Naive thymus-derived CD4-positive, alpha-beta T cell (primary cell): ENCODE measurements at places on chromosomes 2 and 18. TPM values are rescaled to one million over a fixed set of nuclear protein-coding genes. Genes with fewer than 3 reads are reported as not detected.

Gene COL5A2
- 0.98 TPM for total RNA-seq

Gene SCN2A
- not detected for total RNA-seq

Gene WNT10A
- 0.19 TPM in 1 of 2 replicates, not detected in the other for total RNA-seq

Gene DTNB
- 32.8 TPM for total RNA-seq

Gene SERPINB2
- 8.5 TPM for total RNA-seq

DNA sequence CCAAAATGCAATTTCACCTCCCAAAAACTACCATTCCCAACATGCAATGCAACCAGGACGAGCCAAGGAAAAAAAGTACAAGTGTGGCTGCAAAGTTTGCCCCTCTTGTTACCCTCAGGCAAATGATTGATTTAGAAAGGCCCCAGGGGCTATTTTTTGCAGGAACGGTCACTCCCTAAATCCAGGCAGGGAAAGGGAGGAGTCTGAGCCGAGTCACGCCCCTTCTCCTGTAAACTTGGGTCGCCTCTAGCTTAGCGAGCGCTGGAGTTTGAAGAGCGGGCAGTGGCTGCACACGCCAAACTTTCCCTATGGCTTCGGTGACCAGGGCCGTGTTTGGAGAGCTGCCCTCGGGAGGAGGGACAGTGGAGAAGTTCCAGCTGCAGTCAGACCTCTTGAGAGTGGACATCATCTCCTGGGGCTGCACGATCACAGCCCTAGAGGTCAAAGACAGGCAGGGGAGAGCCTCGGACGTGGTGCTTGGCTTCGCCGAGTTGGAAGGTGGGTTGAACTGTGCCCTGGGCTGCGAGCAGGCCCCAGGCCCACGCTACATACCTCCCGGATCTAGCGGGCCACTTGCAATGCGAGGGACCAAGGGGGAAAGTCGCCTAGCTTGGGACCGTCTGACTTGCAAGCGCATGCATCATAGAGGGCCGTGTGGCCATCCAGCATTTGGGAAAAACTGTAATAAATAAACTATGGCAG, at the start of gene GALM:
Gene GALM, plus strand, starts transcription at position 261 of the 702 bp plus-strand sequence. Its CDS starts 48 bp downstream, at position 309.
- no peaks in the 10 kb centered on the region for H3K36me3 ChIP-seq
- peak within 1 kb of the TSS; percentile 75 for H3K27ac ChIP-seq
- no peaks in the 10 kb centered on the region for H3K27me3 ChIP-seq

DNA sequence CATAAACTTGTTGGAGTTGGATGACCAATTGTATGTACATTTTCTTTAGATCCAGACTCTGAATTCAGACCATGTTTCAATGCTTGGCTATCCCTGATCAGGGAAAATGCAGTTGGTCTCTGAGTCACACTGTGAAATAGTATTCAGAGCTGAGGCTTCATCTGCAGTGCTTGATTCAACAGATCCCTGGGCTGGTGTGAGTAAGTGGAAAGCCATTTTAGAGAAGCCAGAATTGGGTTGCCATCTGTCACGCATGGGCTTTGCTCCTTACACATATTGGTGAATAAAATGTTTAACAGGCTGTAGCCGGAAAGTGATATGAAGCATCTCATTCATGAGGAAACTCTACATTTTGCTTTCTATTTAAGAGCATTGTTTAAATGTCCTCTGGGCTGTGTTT, 50.0 kb upstream of the ACYP2 start:
- H3K4me3 ChIP-seq = no peak overlapping the region
- DNase-seq = no peak
- no peaks in the 10 kb centered on the region for H3K4me1 ChIP-seq
- H3K27ac ChIP-seq = no peak overlapping the region
- H3K27me3 ChIP-seq = no peaks in the 10 kb centered on the region

- H3K4me3 ChIP-seq = no peak overlapping the region
- H3K27me3 ChIP-seq = no peaks in the 10 kb centered on the region
- no peaks in the 10 kb centered on the region for H3K4me1 ChIP-seq
- no peak for DNase-seq
Measured at GRCh38 chr2:106020032-106020431, 174.1 kb downstream of the UXS1 start.

DNA sequence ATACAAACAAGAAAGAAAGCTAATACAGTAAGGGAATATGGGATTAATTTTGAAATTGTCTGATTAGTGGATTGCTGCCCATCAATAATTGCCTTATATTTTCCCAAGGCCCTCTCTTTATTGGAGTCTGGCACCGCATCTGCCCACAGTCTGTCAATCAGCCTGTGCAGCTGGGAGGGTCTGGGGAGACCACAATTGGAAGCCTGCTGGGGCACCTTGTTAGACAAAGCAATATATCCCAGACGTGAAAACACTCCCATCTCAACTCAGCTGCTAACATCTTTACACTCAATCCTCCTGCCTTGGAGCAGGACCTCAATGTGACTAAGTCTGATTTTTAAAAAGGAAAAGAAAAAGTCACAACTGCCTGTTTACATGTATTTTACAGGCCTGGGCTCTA, 258.6 kb downstream of the SRBD1 start:
- DNase-seq = no peak
- no peak overlapping the region for H3K4me3 ChIP-seq
- H3K27ac ChIP-seq = no peak overlapping the region
- no peaks in the 10 kb centered on the region for H3K27me3 ChIP-seq

GRCh38 chr2:184402381-184402780, 195.9 kb upstream of the ZNF804A start:
- H3K4me3 ChIP-seq = no peak overlapping the region
- H3K27me3 ChIP-seq = no peaks in the 10 kb centered on the region
- no peaks in the 10 kb centered on the region for H3K4me1 ChIP-seq

DNA sequence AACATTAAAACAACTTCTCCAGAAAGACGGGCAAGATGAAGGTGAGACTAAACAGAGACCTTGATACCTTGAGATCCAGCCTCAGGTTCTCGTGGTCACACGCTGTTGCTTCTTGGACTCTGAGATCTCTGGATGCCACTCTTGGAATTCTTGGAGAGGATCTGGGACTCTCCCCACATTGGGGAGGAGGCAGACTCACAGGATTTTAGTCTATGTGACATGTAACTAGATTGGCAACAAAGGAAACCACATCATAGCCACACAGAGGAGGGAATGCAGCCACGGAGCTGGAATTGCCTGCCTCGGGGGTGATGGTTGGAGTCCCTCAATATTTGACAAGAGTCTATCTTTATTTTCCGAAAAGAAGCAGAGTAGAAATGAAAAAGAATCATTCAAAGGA, 78.8 kb upstream of the IGFBP5 start:
- no peaks in the 10 kb centered on the region for H3K27me3 ChIP-seq
- no peak overlapping the region for H3K27ac ChIP-seq
- no peak overlapping the region for H3K4me3 ChIP-seq
- no peak for DNase-seq
